ENCODE measurements at places on chromosomes 5 and 9. TPM values are rescaled to one million over a fixed set of nuclear protein-coding genes. Genes with fewer than 3 reads are reported as not detected.

Gene APBB3
- total RNA-seq = 10.7 TPM

Gene PCDHB11
- 1.1 TPM for total RNA-seq

Gene CCDC180
- total RNA-seq = 1.3 TPM

DNA sequence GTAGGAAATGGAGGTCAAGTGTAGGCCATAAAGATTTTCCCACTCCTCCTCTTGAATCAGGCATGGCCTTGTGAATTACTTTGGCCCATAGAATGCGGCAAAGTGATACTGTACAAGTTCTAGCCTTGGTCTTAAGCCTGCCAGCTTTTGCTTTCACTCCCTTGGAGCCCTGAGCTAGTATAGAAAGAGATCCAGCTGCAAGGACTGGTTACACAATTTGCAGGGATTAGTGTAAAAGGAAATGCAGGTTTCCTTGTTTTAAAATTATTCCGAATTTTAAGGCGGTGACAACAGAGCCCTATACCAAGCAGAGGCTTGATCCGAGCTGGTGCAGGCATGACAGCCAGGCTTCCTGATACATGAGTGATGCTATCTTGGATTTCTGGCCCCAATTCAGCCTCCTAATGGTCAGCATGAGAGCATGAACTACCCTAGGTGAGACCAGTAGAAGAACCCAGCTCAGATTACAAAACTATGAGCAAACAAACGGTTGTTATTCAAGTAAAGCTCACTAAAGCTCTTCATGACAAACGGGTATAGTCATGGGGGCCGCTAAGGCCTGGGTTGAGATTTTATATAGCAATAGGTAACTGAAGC, 257.9 kb downstream of the DOCK8 start:
- DNase-seq = no peak

- DNase-seq = peak; percentile 79
Observed at GRCh38 chr5:36689225-36689624, 82.8 kb downstream of the SLC1A3 start.

DNA sequence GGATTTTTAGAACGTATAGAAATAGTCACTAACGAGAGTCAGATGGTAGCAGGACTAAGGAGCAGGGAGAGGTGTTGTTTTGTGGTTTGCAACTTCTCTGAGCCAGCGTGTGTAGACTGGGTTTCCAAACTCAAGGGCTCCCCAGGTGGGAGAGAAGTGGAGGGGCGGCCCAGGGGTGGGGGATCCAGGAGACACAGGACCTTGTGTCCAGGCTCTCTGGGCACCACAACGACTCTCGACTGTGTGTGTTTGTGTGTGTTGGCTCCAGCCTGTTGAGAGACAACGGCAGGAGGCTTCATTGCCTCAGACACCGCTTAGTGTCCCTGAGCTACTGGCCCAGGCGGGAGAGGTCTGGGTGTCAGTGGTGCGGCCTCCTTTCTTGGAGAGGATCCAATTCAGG, 934 bp upstream of the FCN1 start:
- DNase-seq = no peak

DNA sequence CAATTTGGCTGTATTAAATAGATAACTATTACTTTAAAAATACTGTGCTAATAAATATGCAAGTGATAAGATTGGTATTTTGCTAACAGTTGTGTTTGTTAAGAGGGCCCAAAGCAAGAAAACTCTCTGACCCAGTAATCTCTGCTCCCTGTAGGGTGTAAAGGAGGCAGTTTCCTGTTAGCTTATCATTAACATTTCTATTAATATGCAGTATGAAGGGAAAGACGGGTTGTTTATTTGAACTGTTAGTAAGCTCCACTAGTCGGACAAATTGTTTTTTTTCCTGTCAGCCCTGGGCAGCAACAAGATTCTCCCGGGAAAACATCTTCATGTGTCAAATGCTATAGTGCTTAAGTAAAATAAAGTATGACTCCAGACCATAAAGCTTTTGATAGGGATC, 35.6 kb downstream of the ERP44 start:
- no peak for DNase-seq

GRCh38 chr9:5651246-5651645, 22.3 kb downstream of the RIC1 start:
- no peak for DNase-seq

DNA sequence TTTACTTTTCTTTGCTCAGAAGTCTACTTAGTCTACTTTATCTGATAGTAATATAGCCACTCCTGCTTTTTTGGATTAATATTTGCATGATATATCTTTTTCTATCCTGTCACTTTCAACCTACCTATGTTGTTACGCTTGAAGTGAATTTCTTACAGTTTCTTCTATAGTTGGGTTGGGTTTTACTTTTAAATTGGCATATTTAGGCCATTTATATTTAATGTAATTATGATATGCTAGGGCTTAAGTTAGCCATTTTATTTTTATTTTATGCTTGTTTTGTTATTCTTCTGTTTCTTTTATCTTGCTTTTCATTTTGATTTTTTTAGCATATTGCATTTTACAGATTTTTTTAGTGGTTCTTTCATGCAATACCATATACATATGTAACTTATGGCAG, 164.7 kb downstream of the AOPEP start:
- no peak for DNase-seq

DNA sequence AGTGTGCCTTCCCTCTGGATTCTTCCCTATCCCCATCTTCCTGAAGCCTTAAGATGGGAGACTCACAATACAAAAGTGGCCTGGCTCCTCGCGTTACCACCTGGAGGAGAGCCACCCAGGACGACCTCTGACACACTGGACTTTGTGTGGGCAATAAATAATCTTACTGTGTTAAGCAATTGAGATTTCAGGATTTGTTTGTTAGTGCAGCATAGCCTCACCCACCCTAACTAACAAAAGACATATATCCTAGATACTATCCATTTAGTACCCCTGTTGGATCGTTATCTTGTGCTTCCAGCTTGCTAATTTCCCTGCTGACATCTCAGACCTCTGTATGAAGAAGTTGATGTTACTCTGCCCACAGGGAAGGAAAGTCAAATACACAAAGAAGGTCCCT, 7.9 kb downstream of the GABBR2 start:
- DNase-seq = no peak

DNA sequence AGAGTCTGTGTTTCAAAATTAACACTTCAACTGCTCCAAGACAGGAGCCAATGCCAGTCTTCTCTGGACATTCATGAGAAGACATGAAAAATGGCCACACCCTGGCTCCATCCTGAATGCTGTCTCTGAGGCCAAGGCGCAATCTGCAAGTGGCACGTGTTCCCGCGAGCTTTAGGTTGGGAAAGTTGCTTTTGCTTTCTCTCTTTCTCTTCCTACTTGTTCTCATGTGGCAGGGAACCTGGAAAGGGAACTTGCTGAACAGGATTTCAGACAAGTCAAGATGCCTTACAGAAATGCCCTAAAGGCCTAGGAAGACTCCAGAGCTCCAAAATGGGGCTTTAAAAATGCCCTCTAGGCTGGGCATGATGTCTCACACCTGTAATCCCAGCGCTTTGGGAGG, 91.9 kb upstream of the OTULINL start:
- no peak for DNase-seq

DNA sequence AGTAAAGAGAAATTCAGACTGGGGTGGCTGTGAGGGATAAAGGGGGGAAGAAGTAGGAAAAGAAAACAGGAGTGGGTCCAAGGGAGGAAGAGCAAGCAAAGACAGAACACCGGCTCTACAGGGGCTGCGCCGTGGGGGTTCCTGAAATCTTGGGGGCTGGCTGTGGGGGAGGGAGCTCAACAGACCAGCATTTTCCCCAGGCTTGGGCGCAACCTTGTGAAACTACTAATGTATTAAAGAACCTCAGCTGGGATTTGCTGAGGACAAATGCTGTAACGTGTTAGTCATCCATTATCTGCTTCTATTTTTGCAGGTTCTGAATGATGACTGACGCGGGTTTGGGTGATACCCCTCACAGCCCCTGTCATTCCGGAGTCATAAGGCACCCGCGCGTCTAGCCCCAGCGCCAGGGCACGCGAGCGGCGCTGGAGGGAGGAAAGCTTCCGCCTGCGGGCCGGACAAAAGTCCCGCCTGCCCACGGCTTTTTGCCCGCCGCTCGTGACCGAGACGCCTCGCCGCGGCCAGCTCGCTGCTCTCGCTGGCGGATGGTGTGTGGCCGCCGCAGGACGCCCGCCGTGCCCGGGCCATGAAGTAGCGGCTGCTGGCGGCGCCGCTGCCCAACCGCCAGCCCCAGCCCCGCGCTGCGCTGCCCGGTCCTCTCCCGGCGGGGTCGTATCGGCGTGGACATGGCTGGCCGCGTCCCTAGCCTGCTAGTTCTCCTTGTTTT, 110.6 kb downstream of the PAM start:
- peak; percentile 72 for DNase-seq

DNA sequence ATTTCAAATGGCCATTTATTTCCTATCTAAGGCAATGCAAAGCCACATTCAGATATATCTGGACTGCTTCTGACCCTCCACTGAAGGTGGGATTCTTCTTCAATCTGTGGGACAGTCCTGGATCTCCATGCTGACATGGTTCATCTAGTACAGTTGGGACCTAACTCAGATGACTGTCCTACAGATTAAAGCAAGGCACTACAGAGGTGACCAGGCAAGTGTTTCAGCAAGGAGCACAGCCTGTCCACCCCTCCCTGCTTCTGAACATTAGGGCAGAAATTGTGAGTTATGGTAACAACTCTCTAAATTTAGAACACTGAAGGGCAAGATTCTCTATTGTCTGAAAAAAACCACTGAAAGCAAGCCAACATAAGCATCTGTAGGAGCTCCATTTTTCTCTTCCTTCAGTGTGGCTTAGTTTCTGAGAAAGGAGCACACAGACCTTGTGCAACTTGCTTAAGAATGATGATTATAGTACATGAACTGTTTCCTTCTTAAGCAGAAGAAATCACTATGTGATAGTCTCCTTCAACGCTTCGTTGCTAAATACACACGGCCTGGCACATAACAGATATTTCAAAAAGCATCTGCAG, 62.9 kb upstream of the BARX1 start:
- no peak for DNase-seq

DNA sequence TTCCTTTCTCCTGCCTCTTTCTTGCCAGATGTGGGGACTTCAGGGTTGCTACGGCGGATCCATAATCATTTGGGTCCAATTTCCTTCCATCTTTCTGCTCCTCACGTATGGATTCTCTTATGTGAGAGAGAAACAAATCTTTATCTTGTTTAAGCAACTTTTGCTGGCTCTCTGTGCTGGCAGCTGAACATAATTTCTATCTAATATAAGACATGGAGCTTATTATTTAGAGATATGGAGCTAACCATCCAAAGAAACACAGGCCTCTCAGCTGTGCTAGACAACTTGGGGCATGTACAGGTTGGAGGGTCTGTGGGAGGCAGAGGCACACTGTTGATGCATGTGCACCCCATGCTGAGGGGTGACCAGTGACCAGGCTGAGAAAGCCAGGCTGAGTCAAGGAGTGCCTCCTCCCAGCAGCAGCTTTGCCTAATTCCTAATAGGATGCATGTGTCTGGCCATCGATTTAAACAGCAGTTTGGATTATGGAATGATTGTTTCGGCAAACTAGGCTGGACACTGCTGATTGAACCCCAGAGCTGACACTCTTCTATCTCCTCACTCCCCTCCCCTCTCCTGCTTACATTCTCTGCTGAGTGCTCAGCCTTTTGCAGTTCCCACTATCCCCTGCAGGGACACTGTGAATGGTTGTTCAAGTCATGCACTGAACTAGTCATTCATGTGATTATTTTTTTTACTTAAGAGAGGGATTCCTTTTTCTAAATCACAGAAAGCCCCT, 195.8 kb downstream of the ERCC6L2 start:
- peak; percentile 44 for DNase-seq

GRCh38 chr9:132003319-132003704, 76.4 kb downstream of the MED27 start:
- no peak for DNase-seq

DNA sequence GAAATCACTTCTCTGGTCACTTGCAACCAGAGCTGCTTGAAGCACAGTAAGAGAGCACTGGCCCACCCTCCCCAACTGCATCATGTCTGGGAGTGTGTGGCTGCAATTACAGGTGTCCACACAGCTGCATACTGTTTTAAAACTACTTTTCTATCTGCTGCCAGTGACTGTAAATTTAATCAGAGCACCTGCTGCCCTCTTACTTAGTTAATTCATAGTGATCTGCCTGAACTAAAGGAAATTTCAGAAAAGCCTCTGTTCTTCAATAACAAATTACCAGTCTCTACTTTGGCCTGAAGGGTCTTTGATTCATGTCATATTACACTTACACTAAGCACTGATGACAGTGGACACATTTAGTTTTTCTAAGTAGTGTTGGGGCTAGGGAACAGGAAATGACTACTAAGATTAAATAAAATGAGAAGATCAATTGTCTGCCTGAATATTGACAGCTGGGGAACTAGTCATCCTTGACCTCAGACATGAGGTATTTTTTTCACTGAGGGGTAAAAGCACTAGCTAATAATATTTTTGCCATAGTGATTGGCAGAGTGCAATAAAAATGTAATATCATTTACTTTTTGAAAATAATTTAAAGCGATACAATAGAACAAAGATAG, 788.9 kb upstream of the GRAMD2B start:
- DNase-seq = no peak

DNA sequence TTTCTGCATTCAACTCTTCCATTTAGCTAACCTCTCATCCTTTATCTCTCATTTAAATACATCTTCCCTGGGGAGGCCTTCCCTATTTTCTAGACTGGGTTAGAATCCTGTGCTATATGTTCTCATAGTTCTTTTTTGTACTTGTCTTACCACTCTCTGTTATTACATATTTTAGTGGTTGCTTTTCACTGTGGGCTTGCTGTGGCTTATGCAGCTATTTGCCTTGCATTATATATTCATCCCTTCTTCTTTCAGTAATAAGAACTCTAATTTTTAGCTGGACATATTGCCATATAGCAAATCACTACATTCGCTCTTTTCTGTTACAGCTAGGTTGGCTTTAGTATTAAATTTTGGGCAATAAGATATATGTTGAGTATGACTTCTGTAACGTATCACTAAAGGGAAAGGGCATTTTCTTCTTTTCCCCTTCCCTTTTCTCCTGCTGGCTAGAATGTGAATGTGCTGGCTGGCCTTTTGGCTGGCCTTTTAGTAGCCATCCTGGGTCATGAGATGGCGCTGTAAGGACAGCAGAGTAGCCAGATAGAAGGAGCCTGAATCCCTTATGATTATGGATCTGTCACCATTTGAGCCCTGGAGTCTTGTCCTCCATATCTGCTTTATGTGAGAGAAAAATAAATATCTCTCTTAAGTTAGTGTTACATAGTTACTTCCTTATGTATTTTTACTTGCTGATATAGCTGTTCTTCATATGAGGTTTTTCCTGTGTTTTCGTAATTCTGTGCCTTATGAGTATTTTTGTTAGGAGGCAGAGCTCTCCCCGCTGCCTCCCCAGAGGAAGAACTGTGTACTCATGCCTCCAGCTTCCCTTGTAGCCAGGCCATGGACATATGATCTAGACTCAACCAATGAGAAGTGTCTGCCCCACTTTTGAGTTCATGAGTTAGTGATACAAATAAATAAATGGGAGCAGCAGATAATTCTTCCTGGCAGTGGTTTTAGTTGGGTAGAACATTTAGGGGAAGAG, 65.8 kb downstream of the NDUFAF2 start:
- peak; percentile 20 for DNase-seq
